ENCODE measurements at places on chromosomes 5 and 9.

- no peak for DNase-seq
Measured at GRCh38 chr9:125372441-125373226, 111.0 kb downstream of the GAPVD1 start.

DNA sequence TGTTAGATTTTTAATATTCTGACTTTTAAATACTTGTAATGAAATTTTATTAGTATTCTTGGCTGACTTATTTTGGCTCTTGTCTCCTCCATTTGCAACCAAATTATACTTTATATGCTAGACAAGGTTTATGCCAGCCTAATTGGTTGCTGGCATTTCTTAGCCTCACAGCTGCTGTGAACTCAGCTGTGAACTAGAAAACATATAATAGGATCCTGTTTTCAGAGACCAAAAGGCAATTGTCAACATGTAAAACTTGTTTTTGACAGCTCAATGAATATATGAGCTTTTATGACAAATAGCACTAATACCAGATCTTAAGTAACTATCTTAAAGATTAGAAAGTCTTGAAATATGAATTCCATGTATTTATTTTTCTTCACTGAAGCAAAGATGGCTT is 25.9 kb downstream of the KIF2A start:
- no peak for DNase-seq

GRCh38 chr5:158805195-158805594 is 294.5 kb downstream of the EBF1 start:
- no peak for DNase-seq

DNA sequence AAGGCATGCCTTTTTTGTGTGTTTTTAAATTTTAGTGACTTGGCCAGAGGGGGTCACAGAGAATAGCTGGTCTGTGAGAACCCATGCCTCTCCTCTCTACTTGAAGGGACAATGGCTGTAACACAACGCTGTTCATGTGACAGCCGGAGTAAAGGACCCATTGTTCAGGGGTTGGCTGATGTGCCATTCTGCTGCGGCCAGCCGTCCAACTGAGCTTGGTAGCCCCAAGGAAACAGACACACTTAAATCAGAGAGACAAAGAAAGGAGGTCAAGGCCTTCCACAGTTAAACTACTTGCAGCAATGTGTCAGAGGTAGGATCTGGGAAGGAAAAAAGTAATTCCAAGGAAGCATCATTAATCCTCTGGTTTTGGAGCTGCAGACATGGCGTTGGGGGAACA is 8.1 kb downstream of the MEGF10 start:
- no peak for DNase-seq

DNA sequence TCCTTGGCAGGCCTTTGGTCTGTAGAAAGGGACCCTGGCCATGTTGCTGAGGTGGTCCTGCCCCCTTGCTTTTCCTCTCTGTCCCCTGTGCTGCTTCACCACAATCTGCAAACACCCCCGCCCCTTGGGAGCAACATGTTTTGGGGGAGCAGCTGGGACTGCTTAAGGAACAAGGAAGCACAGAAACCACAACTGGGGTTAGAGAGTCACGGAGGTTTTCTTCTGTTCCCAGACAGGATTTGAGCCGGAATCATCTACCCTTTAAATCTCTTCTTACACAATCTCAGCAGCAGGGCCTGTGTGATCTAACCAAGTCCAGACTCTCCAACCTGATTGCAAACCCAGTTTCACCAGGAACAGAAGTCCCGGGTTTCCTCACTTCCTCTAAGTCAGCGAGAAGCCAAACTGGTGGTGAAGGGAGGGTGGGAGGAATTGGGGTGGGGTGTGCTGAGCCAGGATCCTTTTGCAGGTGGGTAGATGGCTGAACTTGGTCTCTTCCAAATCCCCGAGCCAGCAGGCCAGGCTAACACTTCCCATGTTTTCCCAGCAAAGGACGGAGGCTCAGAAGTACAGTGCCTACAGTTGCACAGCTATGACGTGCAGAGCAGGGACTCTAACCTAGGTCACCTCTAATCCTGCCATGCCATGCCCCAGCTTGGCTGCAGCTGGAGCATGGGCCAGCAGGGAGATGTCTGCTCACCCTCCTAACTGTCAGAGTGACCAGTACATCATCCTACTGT is 25.0 kb downstream of the SH3PXD2B start:
- DNase-seq: no peak

DNA sequence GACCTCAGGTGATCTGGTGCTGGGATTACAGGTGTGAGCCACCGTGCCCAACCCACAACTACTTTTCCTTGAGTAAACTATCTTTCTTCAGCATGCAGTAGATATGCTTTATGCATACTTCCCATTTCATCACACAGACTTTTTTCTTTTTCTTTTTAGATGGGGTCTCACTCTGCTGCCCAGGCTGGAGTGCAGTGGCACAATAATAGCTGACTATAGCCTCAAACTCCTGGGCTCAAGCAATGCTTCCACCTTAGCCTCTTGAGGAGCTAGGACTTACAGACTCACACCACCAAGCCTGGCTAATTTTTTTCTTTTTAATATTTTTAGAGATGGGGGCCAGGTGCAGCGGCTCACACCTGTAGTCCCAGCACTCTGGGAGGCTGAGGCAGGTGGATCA is 22.8 kb downstream of the PPP6C start:
- DNase-seq: no peak

DNA sequence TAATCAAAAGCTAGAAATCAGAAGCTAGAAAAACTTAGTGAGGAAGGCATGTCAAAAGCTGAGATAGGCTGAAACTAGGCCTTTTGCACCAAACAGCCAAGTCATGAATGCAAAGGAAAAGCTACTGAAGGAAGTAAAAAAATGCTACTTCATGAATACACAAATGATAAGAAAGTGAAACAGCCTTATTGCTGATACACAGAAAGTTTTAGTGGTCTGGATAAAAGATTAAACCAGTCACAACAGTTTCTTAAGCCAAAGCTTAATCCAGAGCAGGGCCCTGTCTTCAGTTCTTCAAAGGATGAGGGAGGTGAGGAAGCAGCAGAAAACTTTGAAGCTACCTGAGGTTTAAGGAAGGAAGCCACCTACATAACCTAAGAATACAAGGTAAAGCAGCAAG is 102.5 kb upstream of the SH3GL2 start:
- DNase-seq: no peak

GRCh38 chr5:91864962-91865361 is 481.8 kb upstream of the ARRDC3 start:
- DNase-seq: no peak

GRCh38 chr5:151251001-151251551 is 1.9 kb upstream of the GM2A start:
- no peak for DNase-seq

- DNase-seq: no peak
Measured at GRCh38 chr5:90461288-90461687, 13.3 kb downstream of the MBLAC2 start.

DNA sequence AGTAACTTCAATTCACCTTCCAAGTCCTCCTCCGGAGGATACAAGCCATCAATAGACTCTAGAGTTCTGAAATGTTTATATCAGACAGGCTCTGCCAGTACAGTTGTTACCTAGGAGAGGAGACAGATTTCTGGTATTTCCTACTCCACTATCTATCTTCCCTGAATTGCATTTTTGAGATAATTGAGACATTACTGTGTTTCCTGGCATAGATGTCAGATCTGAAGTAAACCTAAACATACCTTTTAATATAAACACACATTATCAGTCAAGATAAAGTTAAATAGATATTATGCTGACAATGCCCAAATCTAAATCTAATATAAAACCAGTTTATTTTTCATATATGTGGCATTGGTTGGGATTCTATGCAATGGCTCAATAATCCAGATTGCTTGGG is 8.2 kb upstream of the TYRP1 start:
- no peak for DNase-seq

DNA sequence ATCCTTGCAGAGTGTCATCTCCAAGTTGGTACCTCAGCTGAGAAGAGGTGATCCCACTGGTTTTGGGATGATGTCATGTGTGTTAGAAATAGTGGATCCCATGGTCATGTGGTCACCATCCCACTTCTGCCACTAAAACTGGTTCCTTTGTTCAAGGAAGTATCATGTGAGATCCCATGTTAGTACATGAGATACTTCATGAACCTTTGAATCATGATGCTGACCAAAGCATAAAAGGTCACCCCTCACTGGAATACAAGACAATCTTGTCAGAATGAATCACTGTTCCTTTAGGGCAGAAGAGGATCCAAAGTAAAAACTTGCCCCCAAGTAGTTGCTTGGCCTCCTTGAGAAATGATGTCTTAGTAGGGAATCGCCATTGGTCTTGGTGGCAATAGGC is 150.9 kb upstream of the MOCS2 start:
- no peak for DNase-seq

DNA sequence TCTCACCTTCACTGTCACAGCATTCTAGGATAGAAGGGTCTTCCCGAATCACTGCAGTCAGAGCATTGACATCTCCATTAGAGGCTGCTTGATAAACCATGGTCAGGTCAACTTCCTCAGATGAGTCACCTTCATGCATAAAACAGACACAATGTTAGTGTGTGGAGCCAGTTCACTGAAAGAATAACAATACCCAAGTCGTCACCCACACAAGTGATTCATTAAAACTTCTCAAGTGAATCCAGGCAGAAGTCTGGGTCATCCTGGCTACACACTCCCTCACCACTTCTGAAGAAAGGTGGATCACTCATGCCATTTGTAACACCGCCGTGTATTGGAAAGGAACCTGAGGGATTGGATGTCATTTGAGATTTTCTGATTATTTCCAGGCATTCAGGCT is 49.6 kb downstream of the ANKRD55 start:
- no peak for DNase-seq

DNA sequence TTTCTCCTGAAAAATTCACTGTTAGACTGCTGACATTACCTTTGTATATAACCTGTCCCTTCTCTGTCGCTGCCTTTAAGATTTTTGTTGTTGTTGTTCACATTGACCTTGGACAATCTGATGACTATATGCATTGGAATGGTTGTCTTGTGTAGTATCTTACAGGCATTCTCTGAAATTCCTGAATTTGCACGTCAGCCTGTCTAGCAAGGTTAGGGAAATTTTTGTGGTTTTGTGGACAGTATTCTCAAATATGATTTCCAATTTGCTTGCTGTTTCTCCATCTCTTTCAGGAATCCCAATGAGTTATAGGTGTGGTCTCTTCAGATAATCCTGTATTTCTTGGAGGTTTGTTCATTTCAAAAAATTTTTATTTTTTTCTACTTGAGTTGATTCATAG is 140.8 kb downstream of the PRR16 start:
- no peak for DNase-seq

- DNase-seq: no peak
Measured at GRCh38 chr9:7001571-7001970, 243.8 kb downstream of the KDM4C start.

DNA sequence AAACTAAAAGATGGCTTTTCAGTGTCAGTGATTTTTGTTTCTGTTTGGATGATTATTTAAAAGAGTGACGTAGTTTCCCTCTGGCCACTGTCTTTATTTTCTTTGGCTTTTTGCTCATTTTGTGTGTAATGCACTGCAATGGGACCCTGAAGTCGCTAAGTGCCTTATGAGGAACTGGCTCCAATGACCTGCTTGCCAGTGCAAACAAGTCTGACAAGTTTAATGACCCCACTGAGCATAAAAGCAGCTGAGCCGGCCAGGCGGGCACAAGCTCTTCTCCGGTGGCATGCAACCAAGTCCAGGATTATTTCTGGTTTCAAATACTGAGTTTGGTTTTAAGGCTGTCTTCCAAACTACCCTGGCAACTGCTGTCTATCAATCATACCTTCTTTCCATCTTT is 15.6 kb upstream of the GNA14 start:
- DNase-seq: no peak

DNA sequence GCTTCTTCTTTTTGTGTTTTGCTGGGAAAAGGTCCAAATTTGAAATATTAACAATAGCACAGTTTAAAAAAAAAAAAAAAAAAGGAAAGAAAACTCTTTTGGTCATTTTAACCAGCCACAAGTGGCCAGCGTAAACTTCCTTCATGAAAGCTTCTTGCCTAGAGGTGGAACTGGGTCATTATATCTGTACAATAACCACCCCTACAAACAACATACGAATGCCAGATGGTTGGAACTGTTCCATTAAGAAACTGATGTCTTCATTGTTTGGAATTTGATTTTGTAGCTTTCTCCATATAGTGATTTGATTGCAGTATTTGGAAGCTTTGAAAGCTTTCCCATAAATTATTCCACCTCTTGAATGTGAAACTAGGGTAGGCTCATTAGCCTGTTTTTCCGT is 18.3 kb upstream of the LPAR1 start:
- no peak for DNase-seq

DNA sequence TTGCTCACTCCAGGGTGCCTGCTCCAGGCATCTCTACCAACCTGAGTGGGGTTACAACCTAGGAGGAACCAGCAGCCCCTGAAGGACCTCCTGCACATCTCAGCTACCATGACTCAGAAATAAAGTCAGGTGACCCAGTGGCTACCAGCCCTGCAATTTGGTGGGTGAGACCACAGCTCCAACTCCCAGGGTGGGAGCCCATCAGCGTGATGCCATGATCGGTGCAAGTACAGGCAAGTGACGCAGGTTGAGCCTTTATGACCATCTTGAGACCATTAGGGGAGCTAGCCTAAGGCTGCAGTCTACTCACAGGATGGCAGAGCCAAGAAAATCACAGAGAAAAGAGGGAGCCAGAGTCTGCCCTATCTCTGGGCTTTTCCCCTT is 8.6 kb downstream of the SEPTIN8 start:
- DNase-seq: no peak

DNA sequence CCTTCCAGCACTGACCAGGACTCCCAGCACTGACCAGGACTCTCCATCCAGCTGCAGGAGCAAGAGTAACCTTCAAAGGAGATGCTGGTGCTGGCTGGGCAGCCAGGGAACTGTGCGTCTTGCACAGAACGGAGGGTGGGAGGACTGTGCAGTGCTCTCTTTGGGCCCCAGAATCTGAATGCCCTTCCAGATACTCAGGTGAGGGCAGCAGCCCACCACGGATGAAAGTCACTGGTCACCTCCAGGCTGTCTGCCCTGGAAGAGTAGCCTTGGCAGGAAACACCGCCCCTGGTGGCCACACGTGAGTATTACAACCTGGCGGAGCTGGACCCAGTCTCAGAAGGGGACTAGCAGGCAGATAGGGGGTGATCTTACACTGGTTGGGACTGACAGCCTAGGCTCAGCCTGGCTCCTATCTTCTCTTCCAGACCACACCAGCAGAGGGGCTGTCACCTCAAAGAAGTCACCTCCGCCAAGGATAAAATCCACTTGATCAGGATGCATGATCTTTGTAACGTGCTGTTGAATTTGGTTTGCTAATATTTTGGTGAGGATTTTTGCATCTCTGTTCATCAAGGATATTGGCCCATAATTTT is 4.8 kb upstream of the SARDH start:
- peak; percentile 81 for DNase-seq

GRCh38 chr5:158737536-158738027 is 362.1 kb downstream of the EBF1 start:
- no peak for DNase-seq

- no peak for DNase-seq
Measured at GRCh38 chr5:96245140-96246091, 187.6 kb downstream of the PCSK1 start.

GRCh38 chr9:8816361-8816760 is 1016.8 kb upstream of the DMAC1 start:
- peak; percentile 33 for DNase-seq

- DNase-seq: no peak
Measured at GRCh38 chr5:64144425-64145215, 21.0 kb upstream of the RNF180 start.
